ENCODE measurements at places on chromosomes 5 and 9.

DNA sequence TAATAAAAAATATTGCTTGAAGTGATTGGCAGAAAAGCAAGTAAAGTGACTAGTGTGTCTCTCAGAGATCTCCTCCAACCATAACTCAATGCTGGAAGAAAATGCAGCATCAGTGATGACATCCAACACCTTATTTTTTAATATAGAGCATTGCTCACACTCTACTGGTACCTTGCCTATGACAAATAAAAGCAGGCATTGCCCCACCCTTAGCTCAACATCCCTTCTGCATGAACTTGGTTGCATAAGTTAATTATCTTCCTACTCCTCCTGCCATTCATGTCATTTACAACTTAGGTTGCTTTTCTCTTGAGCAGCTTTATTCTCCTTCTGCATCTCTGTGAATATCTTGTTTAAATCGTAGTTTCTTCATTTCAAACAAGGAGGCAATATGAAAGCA, 41.2 kb downstream of the FEM1C start:
- no peak for DNase-seq

- no peak for DNase-seq
Observed at GRCh38 chr9:121589986-121590385, 61.4 kb upstream of the DAB2IP start.

DNA sequence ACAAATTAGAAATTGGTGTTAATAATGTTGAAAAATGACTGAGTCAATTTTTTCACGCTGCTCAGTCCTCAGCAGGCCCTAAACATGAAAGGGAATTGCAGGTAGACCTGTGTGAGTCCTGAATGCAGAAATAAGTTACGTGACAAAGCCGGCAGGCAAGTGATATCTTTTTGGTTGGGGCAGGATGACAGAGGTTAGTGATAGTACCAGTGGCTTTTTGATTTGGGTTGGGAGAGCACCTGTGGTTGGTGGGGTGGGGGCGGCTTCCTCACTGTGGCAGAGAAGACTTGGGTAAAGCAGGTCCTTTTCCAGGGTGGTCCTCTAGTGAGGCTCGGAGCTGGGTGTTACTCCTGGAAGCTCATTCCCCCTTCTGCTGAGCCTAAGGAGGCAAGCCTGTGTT, 164.7 kb downstream of the TMEM167A start:
- no peak for DNase-seq

- no peak for DNase-seq
Observed at GRCh38 chr5:181211208-181211607, 6.2 kb upstream of the TRIM7 start.

GRCh38 chr9:81741103-81741502, 51.8 kb upstream of the TLE1 start:
- no peak for DNase-seq

DNA sequence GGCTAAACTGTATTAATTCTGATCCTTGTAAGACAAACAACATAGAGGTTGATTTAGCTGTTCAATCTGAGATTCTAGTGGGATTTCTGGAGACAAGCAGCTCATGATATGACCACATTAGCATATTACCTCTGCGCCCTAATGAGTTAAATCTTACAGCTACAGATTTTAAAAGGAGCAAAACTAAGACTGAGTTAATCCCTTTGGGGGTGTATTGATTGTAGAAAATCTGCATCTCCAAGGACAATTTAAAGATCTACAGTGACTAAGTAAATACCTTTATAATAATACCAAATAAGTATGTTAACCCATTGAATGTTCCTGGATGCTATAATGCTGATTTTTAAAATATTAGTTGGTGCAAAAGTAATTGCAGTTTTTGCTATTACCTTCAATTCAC, 33.2 kb downstream of the ADAMTSL1 start:
- no peak for DNase-seq

GRCh38 chr5:107365320-107366109, 305.2 kb downstream of the EFNA5 start:
- DNase-seq = no peak

GRCh38 chr9:28413471-28413870, 840.2 kb upstream of the C9orf72 start:
- DNase-seq = no peak

DNA sequence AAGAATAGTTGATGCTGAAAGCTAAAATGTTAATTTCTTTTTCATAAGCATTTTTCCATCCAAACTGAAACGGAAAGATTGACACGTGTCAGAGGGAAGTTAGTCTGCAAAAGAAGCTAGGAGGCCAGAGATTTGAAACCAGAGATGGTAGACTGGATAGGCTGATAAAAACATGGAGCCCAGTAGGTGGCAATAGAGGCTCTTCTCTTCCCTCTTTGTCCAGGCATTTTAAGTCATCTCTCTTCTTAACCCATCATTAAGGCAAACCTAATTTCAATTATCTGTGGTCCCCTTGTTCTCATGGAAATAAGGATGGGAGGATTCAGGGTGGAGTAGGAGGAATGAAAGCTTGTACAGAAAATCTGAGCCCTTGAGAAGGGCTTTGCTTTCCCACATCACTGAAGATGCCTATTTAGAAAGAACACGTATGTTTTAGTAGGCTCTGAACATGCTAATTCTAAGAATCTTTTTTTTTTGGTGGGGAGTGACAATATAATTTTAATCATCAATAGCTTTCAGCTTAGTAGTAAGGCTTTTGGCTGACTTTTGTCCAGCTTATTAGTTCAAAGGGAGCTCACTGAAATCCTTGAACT, 66.6 kb downstream of the ZNF474 start:
- no peak for DNase-seq

GRCh38 chr9:112084334-112084733, 90.8 kb downstream of the SUSD1 start:
- no peak for DNase-seq

GRCh38 chr5:180026320-180026719, 45.2 kb downstream of the RNF130 start:
- DNase-seq = no peak

GRCh38 chr5:4418084-4418483, 722.0 kb upstream of the ADAMTS16 start:
- DNase-seq = no peak

DNA sequence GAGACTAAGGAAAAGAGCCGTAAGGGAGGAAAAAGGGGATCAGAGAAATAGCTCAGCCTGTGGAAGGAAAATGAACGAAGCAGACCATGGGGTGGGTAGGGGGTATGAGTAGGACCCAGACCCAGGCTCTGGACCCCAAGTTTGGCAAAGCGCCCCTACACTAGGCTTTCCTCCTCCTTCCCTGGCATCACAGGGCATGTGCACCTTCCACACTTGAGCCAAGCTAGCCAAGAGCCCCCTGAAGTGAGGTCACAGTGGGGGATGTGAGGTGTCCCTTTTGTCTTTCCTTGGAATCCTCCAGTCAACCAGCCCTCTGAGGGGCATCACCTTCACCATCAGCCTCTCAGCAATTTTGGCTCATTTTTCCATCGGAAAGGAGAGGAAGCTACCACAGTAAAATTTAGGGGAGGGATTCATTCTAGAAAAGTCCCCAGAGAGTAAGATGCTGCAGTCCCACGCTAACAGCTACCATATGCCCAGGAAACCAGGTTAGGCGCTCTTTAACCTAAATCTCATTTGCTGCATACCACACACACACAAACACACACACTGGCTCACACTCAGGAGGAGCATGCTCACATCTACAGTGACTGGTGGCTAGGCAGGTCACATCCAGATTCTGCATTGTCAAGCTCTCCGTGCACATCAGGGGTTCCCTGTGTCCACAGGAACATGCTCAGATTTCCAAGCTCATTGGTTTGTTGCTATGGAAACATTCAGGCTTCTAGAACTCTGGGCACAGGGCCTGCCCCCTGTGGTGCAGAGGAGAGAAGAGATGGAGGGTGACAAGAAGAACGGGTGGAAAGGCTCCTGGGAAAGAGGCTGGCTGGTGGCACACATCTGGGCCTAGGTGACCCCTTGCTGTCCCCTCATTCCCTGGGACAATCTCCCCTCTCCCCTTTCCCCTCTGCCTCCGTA, 9.9 kb downstream of the REEP2 start:
- no peak for DNase-seq

DNA sequence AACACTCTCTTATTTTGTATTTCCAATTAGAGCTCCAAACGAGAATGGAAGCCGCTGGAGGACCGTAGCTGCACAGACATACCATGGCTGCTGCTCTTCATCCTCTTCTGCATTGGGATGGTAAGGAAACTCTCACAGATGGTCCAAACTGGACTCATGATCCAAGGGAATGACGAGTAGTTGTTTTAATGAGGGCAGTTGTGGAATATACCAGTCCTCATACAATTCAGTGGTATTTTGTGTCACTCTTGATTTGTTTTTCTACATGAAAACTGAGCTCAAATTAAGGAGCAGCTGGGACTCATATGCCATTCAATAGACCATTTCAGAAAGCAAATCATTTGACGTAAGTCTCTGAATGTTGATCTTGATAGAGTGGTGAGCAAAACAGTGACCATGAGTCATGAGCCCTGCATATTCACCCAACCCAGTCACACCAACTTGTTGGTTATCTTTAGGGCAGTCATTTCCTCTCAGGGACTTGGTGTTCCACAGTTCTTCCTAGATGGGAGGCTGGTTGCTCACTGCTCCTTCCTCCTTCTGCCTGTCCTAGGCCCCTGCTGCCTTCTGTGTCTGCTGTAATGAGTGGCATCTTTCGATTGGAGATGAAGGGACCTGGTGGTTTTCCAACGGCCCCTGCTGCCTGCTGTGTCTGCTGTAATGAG, 54.9 kb downstream of the SLC44A1 start:
- no peak for DNase-seq

DNA sequence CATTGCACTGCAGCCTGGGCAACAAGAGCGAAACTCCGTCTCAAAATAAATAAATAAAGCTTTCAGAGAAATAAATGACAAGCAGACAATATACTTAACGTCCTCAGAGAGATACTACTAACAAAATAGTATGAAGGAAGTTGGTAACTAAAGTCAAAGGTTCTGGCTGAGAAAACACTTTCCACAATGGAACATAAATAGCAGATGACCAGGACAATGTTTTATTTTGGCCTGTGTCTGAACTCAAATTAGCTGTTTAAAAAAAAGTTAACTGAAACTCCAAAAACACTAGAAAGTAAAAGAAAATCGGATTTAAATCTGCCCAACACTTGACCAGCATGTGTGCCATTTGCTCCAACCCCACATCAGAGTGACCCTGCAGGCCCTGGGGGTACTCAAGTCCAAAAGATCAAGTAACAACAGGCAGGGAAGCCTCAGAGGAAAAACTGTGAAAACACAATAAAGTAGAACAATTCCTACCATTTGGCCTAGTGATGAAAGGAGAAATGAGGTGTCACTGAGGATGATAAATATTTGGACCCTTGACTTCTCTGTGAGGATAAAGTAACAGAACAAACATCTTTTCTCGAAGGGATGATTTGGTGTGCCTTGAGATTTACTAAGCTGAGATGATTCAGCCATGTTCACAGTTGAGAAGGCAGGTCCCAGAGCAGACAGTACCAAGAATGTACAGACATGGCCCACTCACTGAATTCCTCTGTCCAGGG, 47.7 kb downstream of the LHFPL2 start:
- DNase-seq = no peak

DNA sequence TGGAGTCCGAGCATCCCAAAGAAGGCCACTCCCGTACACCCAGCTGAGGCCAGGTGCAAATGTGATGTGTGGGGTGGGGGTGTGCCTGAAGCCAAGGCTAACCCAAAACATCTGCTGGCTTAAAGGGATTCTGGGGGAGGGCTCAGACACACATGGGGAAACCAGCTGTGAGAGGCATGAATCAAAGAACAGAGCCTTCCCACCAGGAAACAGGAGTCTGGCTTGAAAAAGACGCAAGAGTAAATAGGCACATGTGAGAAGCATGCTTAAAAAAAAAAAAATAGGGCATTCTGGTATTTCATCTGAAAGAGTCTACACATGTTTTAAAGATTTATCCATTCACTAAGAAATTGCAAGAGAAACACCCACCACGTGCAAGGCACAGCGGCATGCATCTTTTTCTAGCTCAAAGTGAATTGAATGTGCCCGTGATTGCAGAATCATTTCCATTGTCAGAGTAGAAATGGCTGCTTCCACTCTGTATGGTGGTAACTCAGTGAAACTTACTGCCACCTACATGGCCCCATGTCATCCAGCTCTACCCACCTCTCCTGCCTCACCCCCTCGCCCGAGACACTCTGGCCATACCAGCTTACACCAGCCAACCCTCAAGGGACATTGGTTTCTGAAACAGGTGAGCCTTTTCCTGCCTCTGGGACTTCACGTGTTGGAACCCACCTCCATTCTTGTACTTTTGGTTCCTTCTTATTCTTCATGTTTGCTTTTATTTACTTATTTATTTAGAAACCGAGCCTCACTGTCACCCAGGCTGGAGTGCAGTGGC, 71.5 kb downstream of the SEMA5A start:
- DNase-seq = no peak

DNA sequence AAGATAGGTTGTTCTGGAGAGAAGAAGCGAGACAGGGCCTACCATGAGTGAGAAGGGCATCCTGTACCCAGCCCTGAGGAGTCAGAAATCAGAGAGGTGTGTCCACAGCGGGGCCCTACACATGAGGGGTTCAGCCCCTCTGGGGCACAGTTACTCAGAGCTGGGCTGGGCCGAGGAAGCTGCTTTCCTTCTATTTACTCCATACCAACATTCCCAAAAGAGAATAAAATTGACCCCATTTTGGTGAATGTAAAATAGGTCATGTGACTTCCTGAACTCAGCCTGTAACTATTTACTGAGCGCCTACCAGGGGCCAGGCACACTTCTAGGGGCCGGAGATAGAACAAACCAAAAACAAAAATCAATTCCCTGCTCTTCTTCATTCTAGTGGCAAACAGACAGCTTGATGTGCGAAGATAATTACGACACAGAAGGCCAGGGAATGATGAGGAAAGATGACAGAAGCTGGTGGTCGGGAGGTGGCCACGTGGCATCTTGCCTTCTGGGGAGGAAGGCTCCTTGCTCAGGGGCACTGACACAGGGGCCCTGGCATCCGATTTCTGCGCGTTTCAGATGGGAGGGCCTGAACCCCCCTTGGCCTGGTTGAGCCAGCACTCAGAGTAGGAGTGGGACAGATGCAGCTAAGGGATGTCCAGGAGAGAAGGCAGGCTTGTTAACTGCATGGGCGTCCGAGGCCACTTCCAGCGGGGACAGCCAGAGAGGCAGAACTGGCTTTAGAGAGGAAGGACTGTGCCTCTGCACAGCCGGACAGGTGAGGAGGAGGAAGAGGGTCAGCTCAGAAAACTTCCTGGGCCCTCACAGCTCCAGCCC, 121.8 kb downstream of the NSG2 start:
- no peak for DNase-seq

GRCh38 chr9:123645126-123645525, 284.8 kb downstream of the DENND1A start:
- DNase-seq = no peak

DNA sequence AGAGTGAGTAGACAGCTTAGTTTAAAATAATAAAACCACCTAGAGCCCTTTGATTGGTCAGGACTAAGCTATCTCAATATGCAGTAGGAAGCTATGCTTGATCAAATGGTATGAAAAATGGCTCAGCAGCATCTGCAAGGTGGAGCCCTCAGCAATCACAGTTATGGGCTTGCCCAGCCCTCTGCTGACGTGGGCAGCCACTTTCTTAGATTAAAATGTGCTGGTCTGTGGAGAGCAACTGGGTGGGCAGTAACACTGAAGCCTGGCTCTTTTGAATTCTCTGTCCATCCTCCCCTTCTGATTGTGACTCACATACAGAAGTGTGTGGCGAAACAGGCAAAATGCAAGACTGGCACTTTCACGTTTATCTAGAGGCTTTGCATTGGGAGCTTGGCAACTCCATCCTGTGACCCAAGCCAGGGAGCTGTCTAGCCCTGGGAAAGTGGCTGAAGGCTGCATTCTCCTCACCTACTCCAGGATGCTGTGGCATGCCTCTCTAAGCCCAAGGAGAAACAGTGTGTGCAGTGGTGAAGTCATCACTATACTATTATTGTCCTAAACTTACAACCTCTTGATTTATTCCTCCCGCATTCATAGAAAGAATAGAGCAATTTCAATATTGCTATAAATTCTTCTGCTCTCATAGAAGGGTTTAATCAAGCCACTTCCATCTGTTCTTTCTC, 61.1 kb downstream of the MED10 start:
- DNase-seq = no peak

Measured in naive B cell (primary cell).